CD4-positive, alpha-beta T cell treated with Interleukin-15 for 4 hours (primary cell): ENCODE measurements at places on chromosomes 4 and X.

DNA sequence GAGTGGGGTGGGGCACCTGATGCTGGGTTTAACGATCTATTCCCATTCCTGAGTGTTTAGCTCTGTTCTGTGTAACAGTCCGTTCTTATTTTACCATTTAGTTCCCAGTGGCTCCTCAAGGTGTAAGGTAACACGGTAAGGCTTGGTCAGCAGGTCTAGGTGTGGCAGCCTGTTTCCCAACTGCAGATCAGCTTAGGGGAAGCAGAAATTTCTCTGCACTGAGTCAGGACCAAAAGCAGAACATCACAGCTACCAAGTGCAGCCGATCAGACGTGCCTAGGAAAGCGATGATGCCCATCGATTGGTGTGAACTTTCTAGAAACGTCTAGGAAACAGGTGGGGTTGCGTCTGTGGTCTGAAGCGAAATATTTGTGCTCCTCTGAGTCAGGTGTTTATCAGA, 240.1 kb downstream of the STIM2 start:
- DNase-seq, result no peak

GRCh38 chrX:17737710-17737985, 355 bp downstream of the SCML1 start:
- DNase-seq, result no peak

- DNase-seq, result no peak
Measured at GRCh38 chr4:3409571-3410091, 32.1 kb upstream of the HGFAC start.

DNA sequence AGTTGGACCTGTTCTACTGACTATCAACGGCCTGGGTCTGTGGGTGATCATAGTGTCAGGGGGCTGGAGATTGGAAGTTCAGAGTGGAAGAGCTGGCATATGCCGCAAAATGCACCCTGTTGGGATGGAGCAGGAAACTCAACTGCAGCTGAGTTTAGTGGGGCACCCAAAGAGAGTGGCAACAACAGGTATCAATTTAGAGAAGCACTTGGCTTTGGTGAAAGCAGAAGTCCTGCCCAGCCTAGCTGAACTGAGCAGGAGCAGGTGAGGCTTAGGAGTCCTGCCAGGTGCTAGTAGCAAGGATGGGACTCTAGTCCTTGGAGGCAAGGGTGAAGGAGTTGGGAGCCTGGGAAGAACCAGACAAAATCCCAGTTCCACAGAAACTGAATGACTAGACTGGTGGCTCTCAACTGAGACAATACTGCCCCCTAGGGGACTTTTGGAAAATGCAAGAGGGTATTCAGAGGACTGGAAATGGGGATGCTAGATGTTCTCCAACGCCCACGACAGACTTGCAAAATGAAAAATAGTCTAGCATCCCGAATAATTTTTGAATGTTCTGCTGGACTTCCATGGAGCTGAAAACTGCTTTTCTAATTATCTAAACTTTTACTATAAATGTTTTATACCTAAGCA, 49.4 kb downstream of the RTL9 start:
- DNase-seq, result peak; percentile 65

DNA sequence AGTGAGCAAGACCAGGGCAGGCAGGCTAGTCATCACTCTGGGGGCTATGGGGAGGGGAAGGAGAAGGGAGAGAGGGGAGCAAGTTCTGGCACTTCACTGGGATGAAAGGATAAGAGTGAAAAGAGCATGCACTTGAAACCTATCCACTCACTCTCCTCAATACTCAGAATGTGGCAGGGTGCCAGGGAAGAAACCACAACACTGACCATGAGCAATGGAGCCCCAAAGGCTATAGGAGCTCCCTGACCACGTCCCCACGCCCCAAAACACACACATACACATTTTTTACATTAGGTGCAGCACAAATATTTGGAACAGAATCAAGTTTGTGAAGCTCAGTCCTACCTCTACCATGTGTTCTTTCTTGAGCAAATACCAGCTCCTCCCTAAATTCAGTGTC, 132.2 kb downstream of the IDS start:
- no peak for DNase-seq

DNA sequence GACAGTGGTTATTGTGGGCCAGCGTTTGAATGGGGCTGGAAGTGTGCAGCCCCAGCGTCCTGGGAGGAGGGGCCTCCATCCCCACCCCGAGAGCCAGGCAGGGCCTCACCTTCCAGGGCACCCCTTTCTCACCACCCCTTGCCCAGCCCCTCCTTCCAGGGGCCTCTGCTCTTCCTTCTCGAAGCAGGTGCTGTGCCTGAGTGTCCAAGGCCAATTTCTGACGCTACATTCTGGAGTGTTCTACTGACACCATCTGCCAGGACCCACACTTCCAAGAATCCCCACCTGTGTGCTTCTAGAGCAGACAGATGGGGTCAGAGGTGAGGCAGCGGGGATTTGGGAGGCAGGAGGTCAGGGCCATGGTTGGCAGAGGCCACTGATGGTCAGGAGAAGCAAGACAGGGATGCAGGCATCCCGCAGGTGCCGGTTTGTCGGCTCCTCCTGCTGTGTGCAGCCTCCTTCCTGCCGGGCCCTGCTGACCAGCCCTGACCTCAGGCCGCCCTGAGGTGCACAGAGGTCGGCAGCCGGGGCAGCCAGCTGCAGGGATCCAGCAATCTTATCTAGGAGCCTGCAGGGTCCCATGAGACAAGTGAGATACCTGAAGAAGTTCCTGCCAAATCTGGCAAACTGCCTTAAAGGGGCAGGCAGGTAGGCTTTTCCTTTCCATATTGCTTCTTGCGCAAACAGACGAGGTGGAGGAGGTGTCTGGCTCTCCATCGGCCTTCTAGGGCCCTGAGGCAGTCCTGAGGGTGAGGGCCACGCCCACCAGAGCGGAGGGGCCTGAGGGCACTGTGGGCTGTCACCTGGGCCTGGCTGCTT, 18.8 kb downstream of the MSANTD1 start:
- DNase-seq, result no peak

DNA sequence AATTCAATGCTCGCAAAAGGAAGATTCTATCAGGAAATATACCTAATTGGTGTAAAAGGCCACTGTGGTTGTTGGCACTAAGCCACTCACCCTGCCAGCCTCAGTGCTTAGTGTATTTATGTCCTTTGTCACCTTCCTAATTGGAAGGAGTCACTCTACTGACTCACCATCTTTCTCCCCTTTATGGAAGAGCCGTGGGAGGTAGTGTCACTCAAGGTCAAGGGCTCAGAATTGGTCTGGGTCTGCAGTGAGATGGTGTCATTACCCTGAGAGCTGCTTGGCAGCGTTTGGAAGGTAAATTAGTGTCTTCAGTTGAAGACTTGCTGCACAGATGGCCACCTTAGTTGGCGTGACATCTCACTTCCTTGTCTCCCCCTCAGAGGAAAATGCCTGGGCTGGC, 41.7 kb upstream of the CDKN2AIP start:
- no peak for DNase-seq

DNA sequence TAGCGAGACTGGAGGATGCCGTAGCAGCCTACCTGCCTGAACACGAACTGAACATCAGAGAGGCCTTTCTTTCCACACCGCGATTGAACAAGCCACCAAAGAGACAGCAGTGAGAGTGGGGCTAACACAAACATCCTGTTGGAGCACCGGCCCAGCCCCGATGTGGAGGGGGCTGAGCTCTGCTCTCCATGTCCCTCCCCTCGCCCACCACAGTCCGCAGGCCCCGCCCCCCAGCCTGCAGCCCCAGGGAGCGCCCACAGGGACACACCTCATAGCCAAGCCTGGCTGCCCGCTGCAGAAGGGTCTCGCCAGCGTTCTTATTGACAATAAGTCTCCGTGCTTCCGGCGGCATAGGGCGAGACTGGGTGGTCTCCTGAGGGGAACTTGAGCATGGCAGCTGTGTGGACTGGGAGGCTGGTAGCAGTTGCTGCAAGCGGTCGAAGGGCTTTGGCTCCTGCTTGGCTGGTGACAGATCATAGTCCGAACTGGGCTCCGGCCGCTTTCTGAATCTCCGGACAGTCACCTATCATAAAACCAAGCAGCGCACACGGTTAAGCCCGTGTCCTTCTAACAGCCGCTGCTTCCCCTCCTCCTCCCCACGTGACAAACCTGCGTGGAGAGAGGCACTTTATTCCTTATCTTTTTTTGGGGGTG, 35.8 kb downstream of the BCOR start:
- DNase-seq, result no peak

DNA sequence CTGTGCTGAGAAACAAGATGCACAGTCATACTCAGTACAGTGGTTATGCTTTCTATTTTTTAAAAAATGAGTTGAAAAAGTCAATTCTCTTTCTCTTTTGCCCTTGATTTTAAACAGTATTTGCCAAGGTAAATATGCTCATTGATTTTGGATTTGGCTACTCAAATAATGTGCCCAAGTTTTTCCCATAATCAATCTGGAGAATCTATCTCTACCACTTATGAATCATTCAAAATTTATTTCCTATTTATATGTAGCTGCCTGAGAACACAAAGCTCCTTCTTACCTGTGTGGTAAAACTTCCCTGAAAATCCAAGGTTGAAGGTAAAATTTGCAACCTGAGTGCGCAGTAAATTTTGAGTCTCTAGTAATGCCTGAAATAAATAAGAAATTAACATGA, 136.5 kb downstream of the NDST4 start:
- no peak for DNase-seq

GRCh38 chr4:15755321-15756155, 22.6 kb upstream of the CD38 start:
- peak; percentile 57 for DNase-seq

- DNase-seq, result no peak
Measured at GRCh38 chr4:6153874-6154273, 46.5 kb downstream of the JAKMIP1 start.

DNA sequence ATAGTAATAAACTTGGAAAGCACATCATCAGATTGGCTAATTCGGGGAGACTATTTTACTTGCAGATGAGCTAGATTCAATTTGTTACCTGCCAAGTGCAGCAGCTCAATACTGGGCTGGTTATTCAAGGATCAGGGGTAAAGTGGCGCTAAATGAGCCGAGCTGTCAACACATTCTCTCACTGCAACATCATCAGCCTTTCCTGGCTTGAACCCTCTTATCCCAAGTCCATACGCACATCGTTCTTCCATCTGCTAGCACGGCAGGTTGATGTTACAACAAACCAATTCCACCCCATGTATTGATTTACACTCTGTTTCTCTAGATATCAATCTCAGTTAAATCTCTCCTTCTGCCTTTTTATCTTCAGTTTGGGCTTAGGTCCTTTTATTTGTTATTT, 2101.5 kb upstream of the AGA start:
- DNase-seq, result no peak

- DNase-seq, result no peak
Measured at GRCh38 chr4:147754037-147754445, 22.2 kb downstream of the ARHGAP10 start.

DNA sequence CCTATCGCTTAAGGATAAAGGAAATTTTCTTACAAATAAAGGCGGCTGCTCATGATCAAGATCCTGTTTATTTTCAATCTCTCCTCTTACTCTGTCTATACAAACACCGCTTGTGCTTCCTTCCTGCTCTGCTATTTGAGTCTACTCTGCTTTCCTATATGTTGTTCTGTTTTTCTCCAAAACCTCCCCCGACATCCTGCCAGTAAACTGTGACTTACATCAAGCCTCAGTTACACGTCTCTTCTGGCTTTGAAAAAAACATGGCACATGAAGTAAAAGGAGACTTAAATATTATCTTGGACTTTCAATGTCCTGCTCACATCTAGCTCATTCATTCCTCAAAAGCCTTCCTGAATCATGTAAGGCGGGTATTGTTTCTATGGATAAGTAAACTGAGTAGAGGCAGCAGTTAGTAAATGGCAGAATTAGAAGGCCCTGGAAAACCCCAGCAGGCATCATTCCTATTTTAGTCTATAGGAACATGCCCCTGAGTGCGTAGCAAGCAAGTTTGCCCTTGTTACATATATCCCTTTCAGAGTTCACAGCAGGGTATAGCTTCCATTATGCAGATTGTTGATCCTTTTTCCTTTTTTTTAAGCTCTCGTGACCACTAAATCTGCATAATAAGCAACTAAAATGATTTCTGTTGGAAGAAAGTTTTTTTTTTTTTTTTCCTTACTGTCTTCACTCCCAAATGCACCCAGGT, 280.1 kb downstream of the RAPGEF2 start:
- no peak for DNase-seq

DNA sequence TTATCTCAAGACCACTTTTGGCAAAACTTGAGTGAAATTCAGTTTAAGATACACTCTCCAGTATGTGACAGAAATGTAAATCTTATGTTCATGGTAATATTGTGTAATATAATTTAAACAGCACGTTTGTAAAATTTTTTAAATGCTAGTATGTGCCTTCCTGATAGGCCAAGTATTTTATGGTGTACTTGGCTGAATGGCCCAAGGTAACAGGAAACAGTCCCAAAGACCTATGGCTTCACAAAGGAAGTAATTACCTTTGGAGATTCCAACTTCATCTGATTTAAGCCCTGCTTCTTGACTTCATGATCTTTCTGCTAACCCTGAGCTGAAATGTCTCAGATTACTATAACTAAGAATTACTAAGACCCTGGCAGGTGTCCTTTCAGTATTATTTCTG, 20.3 kb downstream of the TEC start:
- no peak for DNase-seq

DNA sequence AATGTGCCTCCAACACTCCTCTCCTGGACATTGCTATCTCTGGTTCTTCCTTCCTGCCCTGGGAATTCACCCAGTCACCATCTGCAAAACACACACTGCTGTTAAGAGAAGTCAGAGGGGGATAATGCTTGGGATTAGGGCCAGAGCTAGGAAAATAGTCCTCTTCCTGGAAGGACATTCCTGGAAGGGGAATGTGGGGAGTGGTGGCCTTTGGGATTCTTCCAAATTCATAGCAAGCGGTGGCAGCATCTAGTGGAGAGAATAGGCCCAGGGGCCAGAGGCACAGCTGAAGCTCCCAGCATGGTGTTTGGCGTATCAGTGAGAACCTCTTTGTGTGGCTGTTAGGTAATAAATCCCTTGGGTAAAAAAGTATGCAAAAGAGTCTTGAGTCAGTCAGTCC, 34.3 kb downstream of the SHROOM4 start:
- DNase-seq, result no peak

DNA sequence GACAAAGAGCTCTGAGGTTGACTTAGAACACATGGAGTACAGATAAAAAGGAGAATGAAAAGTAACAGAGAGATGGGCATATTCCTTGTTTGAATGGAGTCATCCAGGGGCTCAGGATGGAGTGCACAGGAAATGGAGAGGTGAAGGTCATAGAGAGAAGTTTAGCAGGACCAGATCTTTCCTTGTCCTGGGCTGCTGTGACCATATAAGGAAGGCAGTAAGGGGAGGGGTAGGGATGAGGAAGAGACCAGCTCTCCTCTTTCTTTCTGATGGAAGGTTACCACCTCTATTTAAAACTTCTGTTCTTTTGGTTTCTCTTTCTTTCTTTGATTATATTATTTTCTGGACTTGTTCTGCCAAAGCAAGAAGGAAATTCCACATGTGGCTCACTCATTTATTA, 27.0 kb downstream of the AR start:
- no peak for DNase-seq

DNA sequence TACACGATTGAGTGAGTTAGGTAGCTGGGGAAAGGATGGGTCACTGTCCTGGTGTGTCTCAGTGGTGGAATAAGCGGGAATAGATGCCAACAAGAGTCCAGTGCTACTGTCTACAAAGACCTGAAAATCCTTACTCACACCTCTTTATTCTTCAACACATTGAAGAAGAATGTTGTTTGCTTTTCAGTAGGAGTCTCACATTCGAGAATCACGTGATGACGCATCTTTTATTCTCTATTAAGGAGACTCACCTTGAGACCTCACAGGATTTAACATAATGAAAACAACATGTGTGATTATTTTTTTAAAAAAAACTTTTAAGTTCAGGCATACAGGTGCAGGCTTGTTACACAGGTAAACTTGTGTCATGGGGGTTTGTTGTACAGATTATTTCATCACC, 75.2 kb downstream of the CD38 start:
- DNase-seq, result no peak
